ENCODE measurements at places on chromosomes 3 and 15.

GRCh38 chr15:59539799-59540198, 71.8 kb upstream of the GCNT3 start:
- DNase-seq = no peak

GRCh38 chr15:76330080-76330680, 6.4 kb upstream of the ISL2 start:
- DNase-seq = no peak

- DNase-seq = no peak
These were observed 98.9 kb downstream of the LRRK1 start for GRCh38 chr15:101018016-101018415.

GRCh38 chr3:16670191-16670590, 65.0 kb upstream of the DAZL start:
- no peak for DNase-seq
